ENCODE measurements at places on chromosomes 1 and 21.

DNA sequence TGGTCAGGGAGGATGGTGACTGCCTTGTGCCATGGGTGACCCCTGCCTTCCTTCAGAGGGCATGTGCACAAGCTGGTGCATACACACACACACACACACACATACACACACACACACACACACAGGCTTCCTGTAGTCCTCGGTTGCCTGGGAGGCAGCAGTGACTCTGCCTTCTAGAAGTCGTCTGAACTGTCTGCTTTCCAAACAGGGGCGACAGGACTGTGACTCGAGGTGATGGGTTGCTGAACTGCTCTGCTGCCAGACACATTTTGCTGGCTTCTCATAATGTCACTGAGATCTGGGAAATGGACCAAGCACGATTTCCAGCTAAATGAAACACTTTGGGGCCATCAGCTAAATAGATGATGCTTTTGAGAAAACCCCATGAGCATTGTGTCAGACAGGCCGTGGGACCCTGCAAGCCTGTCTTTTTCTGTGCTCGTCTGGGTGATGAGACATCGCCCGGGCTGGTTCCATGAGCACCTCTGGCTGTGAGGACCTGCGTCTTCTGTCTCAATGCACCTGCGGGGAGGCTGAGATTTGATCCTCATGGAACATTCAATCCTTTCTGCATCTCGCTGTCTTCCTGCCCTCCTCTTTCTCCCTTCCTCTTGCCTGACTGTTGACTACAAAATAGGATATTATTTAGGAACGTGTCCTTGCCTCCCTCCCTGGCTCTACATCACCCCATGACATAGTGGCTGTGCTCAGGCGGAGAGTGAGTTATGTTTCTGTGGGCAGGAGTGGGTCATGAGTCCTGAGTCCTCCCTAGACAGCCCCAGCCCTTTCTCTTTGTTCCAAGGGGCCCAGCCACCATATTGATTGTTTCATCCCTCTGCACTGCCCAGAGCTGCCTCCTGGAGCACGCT is 436.8 kb downstream of the CAMTA1 start:
- no peak for DNase-seq

- no peak for DNase-seq
Observed at GRCh38 chr1:5479876-5480646, 512.2 kb downstream of the NPHP4 start.

DNA sequence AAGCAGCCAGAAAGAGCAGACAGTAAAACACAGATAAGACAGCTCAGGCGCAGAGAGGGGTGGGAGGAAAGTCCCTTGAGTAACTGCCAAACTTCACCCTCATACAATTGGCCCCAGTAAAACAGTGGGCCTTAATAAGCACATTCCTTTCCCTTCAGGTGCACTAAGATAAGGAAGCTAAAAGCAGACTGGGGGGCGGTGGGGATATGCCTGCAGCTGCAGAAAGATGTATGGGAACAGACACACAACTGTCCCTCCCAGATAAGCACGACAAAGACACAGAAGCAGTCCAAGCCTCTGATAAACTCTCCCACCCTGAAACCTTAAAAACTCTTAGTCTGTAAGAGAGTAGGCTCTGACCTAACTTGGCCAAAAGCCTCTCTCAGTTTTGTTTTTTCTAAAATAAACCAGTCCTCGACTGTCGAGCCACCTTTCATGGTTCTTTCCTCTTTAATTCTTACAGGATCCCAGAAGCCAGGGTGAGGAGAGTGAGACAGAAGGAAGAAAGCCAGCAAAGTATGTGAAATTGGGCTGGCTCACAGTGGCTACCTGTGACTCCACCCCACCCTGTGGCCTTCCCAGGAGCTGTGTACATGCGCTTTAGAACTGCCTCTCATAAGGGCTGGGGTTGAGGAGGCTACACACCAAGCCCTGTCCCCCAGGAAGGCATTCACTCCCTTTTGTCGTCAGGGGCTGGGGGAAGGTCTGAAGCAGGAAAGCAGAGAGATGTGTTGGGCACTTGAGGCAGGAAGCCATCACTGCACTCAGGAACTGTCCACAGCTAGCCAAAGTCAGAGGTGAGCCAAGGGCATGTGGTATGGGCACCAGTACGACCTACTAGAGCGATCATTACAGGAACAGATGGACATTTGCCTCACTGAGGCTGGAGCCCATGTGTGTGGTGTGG is 4.6 kb downstream of the PGLYRP4 start:
- no peak for DNase-seq

DNA sequence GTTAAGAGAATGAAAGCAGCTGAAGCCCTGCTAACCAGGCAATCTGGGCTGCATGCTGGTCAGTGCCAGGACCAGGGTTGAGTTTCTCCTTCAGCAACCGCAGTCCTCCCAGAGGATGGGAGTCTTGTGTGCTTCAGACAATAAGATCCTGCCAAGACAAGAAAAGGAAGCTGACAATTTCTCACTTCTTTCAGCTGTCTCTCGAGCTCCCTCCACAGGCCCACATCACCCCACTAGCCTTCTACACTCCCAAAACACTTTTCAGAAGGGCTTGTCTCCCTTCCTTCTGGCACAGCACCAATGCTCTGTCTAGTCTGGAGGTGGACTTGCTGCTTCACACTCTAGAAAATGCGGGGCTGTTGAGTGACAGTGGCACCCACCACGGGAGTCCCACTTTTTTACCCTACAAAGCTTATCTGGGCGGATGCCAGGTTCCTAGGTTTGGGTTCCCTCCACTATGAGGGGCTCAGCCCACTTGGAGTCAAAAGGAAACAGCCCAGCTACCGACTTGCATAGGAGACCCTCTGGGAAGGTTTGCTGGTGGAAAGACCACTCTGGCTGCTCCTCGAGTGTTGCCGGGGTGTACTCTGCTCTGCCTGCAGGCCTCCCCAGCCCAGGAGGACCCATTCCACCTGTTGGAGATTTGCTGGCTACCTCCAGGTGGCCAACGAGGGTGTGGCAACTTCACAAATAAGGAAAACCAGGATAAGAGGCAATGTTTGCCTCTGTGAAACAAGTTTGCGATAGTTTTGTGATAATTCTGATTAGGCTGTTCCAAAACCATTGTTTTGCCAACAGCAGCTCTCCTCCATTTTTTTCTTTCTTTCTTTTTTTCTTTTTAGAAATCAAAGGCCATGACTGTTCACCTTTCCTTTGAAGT is 68.9 kb downstream of the TENT5C start:
- DNase-seq: peak; percentile 58

DNA sequence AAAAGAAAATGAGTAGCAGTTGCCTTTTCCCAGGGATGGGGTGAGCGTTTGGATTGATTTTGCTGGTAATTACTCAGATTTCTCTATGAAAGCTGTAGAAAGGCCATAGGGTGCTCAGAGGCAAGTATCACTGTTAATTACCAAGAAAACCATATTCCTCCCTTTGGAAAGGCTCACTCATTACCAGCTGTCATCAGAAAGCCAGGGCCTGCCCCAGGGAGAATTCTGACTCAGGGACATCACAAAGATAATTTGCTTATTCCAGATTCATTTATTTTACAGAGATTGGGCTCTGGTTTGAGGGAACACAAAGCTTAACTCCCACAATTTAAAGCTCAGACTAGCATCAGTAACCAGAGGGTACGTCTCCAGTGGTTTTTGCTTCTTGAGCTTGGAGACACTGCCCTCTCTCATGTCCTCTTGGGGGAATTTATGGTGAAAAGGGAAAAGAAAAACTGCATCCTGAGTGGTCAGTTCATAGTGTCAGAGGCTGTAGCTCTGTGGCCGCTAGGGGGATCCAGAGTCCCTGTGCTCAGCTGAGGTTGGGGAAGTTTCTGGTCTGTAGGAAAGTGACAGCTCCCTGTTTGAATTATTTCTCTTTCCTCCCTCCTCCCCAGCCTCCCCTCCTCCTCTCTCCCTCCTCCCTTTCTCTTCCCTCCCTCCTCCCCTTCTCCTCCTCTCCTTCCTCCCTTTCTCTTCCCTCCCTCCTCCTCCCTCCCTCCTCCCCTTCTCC is 204.3 kb downstream of the KCNJ6 start:
- no peak for DNase-seq

GRCh38 chr21:40615505-40616376 is 231.2 kb downstream of the DSCAM start:
- DNase-seq: no peak

DNA sequence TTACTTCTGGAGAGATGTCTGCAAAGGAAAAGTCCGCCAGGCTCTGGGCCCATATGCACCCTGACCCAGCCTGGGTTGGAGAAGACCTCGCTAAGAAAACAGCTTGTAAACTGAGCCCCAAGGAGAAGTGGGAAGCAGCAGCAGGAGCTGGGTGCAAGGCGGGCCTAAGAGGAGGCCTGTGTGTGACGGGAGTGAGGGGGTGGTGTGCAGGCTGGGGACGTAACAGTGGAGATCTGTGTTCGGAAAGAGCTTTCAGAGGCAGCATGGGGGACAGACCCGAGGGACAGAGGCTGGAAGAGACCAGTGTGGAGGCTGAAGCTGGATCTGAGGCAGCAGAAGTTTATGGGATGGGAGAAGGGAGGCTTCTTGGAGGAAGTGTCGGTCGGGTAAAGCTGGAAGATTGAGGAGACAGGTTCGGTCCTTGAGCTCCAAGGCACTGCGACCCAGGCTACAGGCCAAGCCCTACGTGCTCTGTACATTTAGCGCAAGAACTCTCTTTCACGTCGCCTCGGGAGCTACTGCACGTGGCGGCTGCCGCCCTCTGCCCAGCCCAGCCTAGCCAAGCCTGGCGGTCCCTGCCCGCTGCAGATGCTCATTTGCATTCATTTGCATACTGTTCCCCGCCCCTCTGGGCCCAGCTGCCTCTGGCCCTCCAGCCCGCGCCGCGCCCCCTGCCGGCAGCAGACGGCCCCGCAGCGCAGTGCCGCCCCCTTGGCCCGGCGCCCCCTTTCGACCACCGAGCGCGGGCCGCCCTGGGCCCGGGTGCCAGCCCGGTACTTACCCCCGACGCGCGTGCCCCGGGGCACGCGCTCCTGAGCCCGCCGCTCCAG is 6.3 kb downstream of the HPCA start:
- peak; percentile 42 for DNase-seq

DNA sequence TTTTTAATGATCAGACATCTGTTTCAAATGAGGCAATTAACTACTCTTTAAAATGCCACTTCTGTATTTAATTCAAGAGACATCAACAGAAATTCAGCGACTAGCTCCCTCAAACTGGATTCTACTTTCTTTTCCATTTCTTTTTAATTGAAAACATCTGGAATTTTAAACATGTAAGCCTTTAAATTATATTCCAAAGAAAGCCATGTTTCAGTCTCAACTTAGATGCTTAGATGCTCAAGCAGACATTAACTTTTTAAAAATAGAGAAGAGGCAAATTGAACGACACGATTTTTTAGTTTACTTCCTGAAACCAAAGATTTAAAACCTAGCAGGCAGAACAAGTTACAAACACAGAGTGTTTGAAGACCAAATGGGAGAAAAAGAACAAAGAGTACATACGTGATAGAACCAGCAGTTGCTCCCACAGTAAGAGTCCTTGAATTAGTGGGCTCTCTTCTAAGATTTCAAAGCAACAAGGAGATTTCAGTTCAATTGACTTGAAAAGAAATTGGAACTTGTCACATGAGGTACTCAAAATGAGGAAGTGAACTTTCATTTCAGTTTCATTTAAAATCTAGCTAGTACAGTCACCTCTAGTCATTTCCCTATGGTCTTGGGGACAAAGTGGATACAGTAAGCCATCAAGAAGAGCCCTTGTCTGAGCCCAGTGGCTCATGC is at the start of gene CTSS:
Gene CTSS (minus strand): TSS at position 483 of the 681 bp plus-strand sequence. CDS start 1,015 bp downstream, outside the sequence.
- no peak for DNase-seq

DNA sequence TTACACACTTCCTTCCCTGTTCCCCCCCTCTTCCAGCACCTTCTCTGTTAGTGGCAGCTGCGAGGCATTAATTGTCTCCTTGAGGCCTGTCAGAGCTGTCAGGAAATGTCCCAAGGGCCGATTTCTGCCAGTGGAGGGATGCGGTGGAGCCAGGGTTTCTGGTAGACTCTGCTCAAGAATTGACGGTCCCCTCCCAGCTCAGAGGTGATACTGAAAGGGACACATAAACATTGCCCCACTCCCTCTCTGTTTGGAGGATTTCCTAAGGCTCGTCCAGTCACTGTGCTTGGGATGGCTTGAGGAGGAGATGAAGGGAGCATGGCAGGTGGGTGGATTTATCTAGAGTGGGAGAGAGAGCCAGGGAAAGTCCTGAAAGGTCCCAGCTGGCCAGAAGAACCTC is 61.4 kb upstream of the CD34 start:
- no peak for DNase-seq

DNA sequence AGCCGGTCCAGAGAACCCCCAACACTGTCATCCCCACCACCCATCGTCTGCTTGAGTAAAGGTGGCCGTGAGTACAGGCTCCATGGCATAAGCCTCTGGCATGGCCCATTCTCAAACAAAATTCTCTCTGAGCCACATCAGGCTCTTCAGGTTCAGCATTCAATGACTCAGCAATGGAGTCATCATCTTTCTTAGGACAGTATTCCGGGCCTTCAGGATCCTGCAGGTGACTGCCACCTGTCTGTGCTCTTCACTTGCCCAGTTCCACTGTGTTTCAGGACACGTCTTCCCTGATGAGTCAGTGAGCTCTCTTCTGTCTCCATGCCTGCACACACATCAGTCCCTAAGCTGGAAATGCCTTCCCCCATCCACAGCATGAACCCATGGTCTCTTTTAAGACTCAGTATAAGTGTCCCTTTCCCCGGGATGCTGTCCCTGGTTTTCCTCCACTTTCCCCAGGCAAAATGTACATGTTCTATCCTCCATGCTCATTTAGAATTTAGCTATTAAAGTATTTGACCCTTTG is 81.1 kb upstream of the FGGY start:
- DNase-seq: no peak

GRCh38 chr1:25243907-25244306 is 3.3 kb downstream of the RSRP1 start:
- no peak for DNase-seq

DNA sequence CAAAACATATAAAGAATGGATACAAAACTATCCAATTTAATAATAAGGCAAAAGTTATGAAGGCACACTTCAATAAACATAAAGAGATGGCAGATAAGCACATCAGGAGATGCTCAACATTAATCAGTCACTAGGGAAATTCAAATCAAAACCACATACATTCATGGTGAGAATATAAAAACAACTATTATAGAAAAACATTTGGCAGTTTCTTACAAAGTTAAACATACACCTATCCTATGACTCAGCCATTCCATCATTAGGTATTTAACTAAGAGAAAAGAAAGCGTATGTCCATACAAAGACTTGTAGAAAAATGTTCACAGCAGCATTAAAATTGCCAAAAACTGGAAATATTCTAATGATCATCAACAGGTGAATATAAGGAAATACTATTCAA is 44.3 kb downstream of the KIFAP3 start:
- DNase-seq: no peak

DNA sequence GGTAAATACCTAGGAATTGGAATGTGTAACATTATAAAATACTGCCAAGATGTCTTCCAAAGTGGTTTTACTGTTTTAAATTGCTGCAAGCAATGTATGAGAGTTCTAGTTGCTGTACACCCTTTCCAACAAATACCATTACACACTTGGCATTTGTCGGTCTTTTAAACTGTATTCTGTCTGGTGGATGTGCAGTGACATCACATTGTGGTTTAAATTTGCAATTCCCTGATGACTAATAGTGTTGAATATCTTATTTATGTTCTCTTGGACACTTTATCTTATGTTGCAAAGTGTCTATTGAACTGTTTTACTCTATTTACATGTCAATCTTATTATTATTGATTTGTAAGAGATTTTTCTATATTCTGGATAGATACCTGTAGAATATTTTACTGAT is 561.2 kb upstream of the B3GALT2 start:
- no peak for DNase-seq

- DNase-seq: no peak
Observed at GRCh38 chr21:16241479-16241963, 511.7 kb downstream of the USP25 start.

Measured in activated CD8-positive, alpha-beta memory T cell treated with anti-CD3 and anti-CD28 coated beads, Interleukin-2, amount 50 U/mL, for 4 hours (primary cell).